ENCODE measurements at places on chromosomes 4 and X. TPM values are rescaled to one million over a fixed set of nuclear protein-coding genes. Genes with fewer than 3 reads are reported as not detected.

- DNase-seq, result no peak
Measured at GRCh38 chr4:2767705-2768074, 11.6 kb upstream of the TNIP2 start.

- no peak for DNase-seq
Measured at GRCh38 chr4:145176641-145177432, 3.6 kb downstream of the OTUD4 start.

GPR78 gene
- 1.1 TPM for polyA plus RNA-seq

OTUD6A gene
- not detected for polyA plus RNA-seq

- DNase-seq, result no peak
Measured at GRCh38 chrX:101206471-101206870, 13.1 kb upstream of the DRP2 start.

RPA4 gene
- not detected for polyA plus RNA-seq

DNA sequence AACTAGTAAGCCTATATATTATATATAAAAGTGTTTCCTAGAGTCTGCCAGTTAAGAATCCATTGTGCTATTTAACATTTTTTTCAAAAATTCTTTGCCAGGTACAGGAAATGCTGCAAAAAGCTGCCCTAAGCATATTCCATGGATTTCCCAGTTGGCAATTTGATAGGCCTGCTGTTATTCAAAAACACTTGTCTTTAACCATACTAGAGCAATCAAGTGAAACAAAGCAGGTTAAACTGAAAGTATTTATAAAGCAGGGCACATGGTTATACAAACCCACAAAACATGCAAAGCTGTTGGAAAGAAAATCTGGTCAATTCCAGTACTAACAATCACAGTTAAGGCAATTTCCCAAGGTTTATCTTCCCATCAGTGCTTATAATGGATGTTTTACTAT is 159.9 kb downstream of the UNC5C start:
- DNase-seq, result no peak

DNA sequence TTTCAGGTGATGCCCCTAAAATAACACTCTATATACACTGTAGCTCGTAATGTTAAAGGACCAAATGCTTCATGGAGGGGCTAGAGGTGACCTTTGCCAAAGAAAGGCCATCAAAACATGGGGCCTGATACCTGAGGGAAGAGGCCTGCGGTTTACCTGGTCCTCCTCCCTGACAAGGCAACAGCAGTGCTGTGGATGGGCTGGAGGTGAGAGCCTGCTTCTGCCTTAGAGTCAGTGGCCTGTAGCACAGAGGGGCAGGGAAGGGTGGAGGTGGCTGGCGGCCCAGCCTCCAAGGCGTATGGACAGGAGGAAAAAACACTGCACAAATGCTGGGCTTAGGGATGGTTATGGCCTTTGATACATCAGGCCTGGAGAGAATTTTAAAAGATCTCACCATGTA is 137.8 kb upstream of the USP38 start:
- DNase-seq, result no peak

DDX53 gene
- not detected for polyA plus RNA-seq

DNA sequence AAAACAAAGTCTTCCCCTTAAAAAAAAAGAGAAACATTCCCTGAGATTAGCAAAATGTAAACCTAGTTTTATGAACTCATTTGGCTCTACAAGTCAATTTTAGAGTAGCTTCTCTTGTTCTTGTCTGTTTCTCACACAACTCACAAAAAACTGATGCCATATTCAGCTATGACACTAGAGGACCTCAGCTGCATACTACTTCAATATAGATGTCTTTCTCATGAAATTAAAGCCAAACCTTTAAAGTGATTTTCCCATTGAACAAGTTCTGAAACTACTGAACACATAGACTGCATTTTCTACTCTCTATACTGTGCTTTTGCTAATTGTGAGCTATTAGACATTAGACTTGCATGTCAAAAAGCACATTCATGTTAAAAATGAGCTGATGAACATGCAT is 49.8 kb downstream of the TBCK start:
- peak; percentile 17 for DNase-seq

DNA sequence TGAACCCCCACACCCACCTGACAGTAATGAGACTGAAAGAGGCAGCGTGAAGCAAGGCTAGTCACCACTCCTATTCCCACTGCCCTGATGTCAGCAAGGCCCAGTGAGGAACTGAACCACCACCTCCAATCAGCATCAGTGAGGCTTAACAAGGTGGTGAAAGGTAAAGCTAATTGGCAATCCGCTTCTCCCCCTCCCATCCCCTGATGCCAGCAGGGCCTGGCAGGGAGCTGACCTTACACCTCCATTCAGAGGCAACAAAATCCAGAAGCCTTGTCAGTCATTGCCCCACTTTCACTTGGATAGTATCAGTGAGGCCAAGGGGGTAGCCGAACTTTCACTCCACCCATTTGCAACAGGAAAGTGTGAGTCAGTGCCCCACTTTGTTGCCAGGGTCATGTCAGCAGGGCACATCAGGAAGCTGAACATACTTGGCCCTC is 60.8 kb downstream of the AWAT2 start:
- DNase-seq, result no peak

DNA sequence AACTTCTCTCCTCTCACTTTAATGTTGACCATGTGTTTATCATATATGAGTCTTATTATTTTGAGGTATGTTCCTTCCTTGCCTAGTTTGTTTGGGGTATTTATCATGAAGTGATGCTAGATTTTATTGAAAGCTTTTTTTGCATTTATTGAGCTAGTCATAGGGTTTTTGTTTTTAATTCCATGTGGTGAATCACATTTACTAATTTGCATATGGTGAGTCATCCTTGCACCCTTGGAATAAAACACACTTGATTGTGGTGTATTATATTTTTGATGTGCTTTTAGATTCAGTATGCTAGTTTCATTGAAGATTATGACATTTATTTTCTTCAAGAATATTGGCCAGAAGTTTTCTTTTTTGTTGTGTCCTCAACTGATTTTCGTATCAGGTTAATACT is 464.6 kb downstream of the PCDH18 start:
- DNase-seq, result no peak

DNA sequence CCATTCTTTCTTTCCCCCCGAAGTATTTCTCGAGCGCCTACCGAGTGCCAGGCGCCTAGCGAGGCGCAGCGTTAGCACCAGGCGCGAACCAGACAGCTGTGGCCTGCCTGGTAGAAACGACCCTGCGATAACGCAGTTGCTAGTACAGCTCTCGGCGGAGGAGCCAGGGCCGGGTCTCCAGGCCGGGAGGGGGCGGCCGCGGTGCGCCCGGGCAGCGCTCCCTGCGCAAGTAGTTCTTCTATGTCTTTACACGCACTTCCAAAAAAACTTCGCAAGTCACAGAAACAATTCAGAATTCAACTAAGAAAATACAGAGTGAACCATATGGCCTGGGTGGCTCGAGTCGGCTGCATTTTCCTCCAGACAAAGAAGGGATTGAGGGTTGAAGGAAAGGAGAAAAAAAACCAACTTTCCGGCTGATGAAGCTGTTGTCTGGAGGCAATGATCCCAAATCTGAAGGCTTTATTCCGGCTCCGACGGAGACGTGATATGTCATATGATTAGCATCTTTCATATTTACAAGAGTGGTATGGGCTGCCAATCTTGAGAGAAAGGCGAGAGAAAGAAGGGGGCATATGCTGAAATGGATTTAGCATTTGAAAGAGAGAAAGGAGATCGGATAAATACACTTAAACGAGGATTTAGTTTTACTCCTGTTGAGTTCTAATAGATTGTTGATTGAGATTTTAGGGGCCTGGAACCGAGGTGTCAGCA is 7.2 kb upstream of the NEUROG2 start:
- DNase-seq, result no peak

GRCh38 chr4:17762726-17763125 is 18.7 kb downstream of the FAM184B start:
- no peak for DNase-seq

DCLK2 gene
- 10.5 TPM for polyA plus RNA-seq

DNA sequence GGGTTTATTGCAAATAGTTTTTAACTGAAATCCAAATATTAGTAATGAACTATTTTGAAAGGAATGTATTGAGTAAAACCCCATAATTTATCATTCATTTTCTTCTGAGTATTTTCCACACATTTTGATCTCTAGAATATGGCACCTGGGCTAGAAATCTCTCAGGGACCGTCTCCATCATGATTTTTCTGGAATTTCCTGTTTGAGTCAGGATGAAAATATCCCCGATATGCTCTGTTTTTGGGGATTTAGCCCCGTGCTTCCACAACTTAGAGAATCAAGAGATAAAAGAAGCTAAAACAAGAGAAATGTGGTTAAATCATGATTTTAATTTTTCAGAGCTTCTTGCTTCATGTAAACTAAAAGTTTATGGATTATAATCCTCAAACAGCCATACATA is 114.2 kb downstream of the SPCS3 start:
- DNase-seq, result no peak

PASD1 gene
- not detected for polyA plus RNA-seq

DIPK2B gene
- polyA plus RNA-seq, result 8.1 TPM

- DNase-seq, result no peak
Measured at GRCh38 chr4:151460434-151460833, 51.5 kb downstream of the FHIP1A start.

ASB12 gene
- polyA plus RNA-seq, result 0.35 TPM

DNA sequence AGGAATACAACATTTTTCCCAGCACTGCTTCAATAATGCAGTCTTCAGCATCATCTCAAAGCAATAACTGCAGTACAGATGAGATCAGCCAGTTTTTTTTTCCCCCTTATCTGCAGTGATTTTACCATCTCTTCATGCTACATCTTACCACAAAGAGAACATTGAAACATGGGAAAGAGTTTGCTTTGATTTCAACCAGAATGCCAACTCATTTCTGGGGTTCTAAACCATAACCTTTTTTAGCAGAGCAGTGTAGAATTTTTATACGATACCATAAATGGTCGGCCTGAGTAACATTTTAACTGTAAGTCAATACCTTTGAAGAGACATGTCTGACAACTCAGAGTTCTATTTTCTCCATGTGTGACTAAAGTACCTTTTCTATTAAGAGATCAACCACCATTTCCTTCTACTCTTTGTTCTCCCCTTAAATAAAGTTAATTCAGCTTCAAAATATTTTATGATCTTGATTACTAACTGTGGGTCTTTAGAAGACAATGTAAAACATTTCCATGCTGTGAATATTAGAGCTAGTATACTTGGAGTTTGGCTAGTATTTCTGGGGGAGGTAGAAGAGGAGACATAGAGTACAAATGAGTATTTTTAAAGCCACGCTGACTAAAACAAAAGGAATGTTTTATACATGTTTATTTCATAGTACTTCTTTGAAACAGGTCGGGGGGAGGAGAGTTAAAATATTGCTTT is 69.1 kb downstream of the TET2 start:
- DNase-seq, result no peak

TMPRSS11F gene
- 0.10 TPM for polyA plus RNA-seq

FSTL5 gene
- polyA plus RNA-seq, result 1.9 TPM

GRCh38 chr4:176437756-176438155 is 118.0 kb downstream of the SPCS3 start:
- no peak for DNase-seq

DNA sequence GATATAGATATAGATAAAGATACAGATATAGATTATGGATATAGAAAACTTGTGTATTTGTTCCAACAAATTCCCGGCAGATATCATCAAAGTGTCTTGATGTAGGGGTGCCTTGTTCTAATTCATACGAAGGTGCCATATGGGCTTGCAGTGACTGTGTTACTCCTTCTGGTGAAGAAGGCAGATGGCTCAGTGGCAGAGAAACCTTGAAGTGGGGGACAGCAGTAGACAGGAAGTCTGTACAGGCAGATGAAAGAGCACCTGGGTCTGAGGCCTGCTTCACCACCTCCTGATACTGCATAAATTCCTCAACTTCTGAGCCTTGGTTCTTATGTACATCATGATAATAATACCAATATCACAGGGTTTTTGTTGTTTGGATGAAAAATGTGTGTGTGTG is 179.5 kb upstream of the GATB start:
- DNase-seq, result no peak

ADH1B gene
- 26.1 TPM for polyA plus RNA-seq

DNA sequence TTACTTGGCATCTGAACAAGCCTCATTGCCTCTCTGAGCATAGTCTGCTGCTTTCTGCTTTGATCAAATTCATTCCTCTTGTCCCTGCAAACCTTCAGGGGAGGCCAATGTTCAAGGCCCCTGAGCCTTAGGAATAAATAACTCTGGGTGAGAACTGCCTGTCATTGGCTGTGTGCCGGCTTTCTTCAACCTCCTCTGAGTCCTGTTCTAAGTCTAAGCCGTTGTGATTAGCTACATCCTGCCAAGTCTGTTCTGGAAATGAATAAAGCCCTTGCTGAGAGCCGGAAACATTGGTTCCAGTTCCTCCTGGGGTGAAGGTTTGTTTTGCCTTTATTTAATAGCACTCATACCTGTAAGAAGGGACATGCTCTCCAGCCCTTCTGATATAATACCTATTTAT is 13.8 kb downstream of the RNF4 start:
- DNase-seq, result no peak

DNA sequence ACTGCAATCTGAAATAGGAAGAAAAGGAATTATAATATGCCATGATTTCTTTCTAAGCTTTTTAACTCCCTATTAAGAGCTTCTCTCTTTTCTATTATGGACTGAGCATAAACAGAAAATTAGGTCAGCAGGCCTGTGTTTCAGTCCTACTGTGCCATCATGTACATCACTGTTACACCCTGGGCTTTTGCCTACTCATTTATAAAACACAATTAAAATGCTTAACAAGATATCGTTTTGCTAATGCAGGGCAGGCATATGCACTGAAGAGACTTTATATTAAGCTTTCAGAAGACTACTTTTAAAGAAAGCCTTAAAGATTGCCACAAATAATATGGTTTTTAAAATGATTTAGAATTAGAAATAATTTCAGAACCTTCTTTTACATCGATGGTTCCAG is 828 bp upstream of the BBS12 start:
- no peak for DNase-seq

GRCh38 chr4:118585015-118585414 is 100.2 kb upstream of the METTL14 start:
- DNase-seq, result no peak
